GM12892 (cell line): ENCODE measurements at places on chromosomes 6 and 20.
A peak's percentile ranks its signal among the peaks of the same experiment; 100 is the strongest.

GRCh38 chr20:22511943-22512910 lies 72.1 kb downstream of the FOXA2 start:
- no peak for DNase-seq

- DNase-seq, result no peak
Observed at GRCh38 chr20:38246357-38247165, 14.0 kb downstream of the KIAA1755 start.

DNA sequence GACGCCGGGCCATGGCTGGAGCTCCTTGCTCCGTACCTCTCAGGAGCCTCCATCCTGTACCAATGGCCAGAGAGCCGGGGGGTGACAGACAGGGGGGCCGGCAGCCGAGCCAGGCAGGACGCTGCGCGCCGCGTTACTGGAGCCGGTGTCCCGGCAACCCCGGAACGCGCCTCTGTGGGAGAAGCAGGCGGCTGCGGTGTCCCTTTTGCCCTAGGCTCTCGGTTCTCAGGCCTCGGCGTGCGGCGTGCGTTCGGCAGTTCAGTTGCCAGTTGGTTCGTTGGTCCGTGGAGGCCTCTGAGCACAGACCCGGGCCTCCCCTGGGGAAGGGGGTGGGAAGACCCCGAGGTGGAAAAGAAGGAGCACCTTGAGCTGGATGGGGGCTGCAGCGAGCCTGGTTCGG lies at the start of gene SPATS1:
Gene SPATS1, plus strand, starts transcription at position 162 of the 400 bp plus-strand sequence. CDS start 446 bp downstream, outside the sequence.
- peak; percentile 10 for DNase-seq

DNA sequence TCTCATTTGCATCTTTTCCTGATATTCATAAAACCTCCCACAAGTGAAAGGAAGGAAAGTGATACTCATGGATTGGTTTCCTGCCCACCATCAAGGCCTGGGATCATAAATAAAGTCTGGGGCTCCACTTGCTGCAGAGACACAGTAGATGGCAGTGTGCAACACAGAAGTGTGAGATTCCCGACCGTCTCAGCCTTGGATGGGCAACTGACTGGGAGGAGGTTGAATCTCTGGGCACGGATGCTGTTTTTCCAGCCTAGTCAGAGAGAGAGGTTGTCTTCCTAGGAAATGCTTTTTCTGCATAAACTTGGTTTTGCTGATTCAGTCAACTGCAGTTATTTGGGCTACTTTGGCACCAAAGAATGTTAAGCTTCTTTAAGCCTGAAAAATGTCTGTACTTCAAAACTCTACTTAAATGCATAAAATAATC lies 9.9 kb upstream of the RFPL4B start:
- DNase-seq, result no peak

DNA sequence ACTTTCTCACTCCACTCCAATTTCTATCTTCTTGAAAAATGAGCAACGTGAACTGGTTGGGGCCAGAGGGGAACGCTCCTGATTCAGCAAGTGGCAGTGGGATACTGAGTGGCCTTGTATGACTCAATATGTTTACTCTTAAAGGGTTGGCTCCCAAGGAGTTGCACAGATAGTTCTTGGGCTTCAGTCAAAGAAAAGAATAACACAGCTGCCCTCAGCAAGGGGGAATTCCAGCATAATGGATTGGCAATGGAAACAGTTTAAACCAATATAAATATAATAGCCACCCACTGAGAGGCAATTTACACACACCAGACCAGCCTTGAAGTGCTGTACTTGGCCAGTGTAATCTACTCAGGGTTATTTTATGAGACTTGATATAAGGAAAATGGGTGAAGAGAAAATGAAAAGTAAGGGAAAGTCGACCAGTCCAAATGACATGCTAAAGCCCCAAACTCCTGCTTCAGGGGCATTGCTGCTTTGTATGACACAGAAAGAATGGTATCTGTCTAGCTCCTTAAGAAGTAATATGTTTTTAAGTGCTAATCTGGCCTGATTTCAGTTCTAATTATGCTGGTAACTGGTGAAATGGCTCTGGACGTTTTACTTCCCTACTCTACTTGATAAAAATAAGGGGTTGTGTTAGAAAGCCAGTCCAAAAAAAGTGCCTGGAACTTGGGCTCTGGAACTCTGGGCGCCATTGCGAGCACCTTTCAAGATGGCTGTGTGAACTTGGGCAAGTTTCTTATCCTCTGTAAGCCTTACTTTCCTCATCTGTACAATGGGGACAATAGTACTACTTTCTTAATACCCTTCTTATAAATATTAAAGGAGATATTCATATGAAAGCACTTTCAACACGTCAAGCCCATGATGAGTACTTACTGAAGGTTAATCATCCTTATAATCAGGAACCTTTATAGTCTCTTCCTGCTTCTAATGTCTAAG lies 712.9 kb upstream of the MAP3K7 start:
- no peak for DNase-seq

- DNase-seq, result no peak
Observed at GRCh38 chr6:92024110-92024509, 1395.2 kb downstream of the EPHA7 start.

DNA sequence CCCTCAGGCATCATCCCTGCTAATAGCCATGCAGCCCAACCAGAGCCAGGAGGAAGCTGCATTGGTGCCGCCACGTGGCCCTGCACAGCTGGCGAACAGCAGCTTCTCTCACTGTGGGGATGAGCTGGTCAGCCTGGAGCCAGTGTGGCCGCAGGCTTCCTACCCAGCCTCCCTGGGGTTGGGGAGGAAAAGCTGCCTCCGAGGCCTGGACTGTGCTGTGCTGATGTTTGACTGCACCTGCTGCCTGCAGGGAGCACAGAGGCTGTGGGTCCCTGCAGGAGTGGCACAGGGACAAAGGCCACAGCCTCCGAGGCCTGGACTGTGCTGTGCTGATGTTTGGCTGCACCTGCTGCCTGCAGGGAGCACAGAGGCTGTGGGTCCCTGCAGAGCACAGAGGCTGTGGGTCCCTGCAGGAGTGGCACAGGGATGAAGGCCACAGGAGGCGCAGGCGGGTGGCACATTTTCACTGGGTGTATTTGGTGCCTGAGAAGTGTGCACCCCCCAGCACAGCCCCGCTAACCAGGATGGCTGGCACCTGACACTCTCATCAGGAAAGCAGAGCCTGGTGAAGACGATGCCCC lies 83.9 kb downstream of the DLL1 start:
- no peak for DNase-seq

GRCh38 chr20:47263465-47264084 lies 92.9 kb downstream of the ZMYND8 start:
- DNase-seq, result no peak

DNA sequence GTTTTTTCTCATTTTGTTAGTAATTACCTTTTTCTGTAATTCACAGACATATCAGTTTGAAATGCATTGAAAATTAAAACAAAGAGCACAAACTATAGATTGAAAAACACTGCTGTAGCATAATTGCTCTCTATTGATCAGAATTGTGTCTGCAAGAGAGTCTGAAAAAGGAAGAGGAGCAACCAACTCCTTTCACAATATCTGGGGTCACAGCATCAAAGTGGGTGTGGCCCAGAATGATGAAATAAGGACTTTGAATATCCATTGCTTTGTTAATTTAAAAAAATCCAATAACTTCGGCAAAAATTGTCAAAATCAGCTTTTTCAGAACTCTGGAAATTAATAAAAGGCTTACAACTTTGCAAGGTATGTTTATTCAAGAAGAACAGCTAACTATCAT lies 99.2 kb downstream of the MYLK4 start:
- DNase-seq, result no peak

DNA sequence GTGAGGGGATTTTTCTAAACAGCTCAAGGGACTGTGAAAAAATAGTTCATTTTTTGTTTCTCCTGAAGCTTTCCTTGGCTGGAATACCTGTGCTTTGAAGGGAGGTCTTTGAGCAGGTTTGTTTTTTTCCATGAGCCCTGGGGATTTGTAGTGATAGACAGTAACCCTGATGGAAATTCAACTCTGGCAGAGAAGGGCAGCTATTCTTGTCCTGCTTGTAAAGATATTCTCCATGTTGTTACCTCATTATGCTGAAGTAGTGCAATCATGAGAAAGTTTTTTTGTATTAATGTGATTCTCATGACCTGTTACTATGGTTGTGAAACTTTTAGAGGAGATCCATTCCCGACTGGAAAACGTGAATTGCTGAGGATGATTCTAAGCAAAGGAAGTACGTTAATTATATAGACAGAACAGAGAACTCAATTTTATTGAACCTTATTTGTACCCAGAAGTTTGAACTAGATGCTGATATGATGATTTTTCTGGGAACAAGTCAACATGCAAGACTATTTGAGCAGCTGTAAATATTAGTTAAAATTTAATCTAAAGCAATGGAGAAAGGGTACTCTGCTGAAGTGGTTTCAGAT lies 12.5 kb downstream of the UTRN start:
- DNase-seq, result no peak

- no peak for DNase-seq
Observed at GRCh38 chr6:43278524-43279078, 19.5 kb upstream of the SLC22A7 start.

- DNase-seq, result no peak
Observed at GRCh38 chr20:22829356-22829755, 205.8 kb upstream of the SSTR4 start.

DNA sequence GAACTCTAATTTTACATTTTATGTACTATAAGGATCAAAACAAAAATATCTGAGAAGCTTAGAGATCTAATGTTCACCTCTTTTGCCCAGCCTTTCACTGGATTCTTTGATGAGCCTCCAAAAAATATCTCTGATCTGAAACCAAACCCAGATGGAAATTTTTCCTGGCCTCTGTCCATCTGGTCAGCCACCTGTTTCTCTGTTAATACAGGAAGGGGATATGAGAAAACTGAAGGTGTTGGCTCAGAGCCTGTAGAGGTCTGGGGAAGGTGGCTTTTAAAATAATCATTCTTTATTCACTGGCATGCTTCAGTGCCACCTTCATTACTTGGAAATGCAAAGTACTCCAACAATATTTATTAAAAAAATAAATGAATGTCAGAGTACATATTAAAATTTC lies 8.5 kb upstream of the MCM3 start:
- no peak for DNase-seq

DNA sequence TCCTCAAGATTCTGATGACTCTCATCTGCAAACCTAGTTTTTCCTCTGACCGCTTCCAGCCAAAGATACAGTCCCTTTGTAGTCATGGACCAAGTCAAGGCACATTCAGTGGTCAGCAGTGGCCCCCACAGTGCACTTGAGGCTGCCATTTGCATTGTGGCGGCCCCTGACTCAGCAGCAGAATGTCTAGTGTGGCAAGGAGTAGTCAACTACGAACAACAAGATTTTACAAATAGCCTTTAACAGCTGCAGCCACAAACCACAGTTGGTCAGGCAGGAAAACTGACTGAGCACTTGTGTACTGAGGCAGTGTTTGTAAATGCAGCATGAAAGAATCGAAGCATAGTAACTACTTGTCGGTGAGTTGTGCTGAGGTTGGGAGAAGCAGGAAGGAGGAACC lies 49.6 kb downstream of the SLC2A12 start:
- DNase-seq, result no peak

GRCh38 chr6:82353848-82354247 lies 9.8 kb upstream of the TPBG start:
- DNase-seq, result no peak

GRCh38 chr20:53539516-53539915 lies 54.1 kb downstream of the ZNF217 start:
- no peak for DNase-seq

GRCh38 chr20:38031957-38032356 lies 1.3 kb downstream of the TTI1 start:
- DNase-seq, result no peak

GRCh38 chr6:39335780-39336545 lies 13.5 kb upstream of the KCNK16 start:
- DNase-seq, result no peak

DNA sequence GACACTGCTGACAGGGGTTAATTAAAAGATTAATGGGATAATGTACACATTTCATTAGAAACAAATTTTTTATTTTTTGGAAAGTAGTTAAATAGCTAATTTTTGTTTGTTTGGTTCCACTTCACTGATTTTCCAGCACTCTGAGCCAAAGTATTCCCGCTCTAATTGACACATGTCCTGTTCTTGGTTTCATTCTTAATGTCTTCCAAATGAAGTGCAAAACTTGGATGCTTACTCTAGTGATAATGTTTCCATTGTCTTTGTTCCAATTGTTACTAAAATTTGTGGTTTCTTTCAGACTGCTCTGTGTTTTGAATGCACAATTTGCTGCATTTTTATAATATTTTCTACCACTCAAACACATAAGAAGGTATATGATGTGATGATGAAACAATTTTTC lies 794.3 kb downstream of the PHF3 start:
- no peak for DNase-seq

- DNase-seq, result no peak
Observed at GRCh38 chr6:157173776-157174175, 149.5 kb downstream of the TMEM242 start.

DNA sequence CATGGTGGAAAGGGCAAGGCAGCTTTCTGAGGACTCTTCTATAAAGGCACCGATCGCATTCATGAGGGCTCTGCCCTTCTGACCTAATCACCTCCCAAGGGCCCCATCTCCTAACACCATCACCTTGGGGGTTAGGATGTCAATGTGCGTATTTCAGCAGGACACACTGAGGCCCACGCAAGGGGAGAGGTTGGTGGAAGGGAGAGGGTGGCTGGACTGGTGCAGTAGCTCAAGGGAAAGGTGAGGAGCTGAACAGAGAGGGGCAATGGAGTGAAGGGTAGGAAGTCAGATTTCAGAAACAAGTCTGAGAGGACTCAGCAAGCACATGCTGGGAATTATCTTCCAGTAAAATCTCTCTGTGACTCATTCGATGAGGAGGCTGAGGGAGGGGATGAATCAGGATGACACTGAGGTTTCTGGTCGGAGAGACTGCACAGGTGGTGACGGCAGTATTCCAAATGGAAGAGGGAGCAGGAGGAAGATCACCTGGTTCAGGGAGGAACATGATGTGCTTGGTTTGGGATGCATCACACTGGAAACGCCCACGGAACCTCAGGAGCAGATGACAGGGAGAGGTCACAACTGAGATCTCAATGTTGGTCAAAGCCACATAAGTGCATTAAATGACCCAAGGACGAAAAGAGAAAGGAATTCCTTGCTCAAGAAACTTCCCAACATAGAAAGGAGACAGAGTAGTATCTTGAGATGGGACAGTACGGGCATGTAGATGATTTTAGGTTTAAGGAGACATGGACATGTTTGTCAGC lies 67.1 kb downstream of the TFAP2A start:
- DNase-seq, result no peak

GRCh38 chr6:121851056-121851455 lies 415.6 kb downstream of the GJA1 start:
- DNase-seq, result no peak

DNA sequence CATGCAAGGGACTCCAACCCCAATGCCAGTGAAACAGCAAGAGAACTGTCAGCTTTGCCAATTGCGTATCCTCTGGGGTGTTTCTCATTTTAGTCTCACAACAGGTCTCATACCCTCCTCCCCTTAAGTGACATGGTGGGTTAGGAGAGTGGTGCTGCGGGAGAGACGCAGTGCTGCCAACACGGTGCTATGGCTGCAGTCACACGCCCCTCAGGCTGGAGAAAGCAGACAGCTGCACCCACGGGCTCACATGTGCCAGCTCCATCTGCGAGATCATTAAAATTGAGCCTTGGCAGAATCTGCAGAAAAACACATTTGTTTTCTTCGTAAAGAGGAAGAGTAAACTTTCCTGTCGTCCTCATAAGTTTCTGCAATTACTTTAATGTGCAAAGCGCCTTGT lies 114.7 kb downstream of the ANKRD60 start:
- no peak for DNase-seq

GRCh38 chr6:5205877-5206850 lies 54.6 kb downstream of the LYRM4 start:
- DNase-seq, result no peak
